ENCODE measurements at places on chromosomes 7 and 10. TPM values are rescaled to one million over a fixed set of nuclear protein-coding genes. Genes with fewer than 3 reads are reported as not detected.

Gene MUC3A
- not detected for total RNA-seq

DNA sequence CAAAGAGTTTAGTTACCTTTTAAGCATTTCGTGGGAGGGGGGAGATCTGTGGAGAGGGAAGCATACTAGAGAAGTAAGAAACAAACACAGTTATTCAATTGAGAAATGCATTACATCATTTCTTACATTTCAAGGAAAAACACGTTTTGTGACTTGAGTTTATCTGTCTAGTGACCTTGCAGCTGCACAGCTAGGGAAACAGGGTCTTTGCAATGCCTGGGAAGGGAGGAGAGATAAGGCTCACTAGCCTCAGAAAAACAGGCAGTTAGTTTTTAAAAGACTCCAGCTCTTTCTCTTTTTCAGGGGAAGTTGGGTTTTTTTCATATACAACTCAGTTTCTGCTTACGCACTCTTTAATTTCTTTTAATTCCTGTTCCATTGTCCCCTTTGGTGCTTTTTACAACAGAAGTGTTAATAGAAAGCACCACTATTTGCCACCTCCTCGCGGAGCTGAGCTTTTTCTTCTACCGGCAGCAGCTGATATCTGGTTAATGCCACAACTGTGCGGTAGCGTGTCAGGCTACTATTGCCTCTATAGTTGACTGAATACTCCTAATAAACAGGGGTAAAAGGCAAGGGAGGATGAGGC lies 5.6 kb downstream of the CYP3A43 start:
- H3K4me3 ChIP-seq: no peak overlapping the region
- no peaks in the 10 kb centered on the region for H3K36me3 ChIP-seq
- no peak overlapping the region for H3K27ac ChIP-seq
- peaks cover 10% of the 10 kb centered on the region for H3K4me1 ChIP-seq
- DNase-seq: no peak

DNA sequence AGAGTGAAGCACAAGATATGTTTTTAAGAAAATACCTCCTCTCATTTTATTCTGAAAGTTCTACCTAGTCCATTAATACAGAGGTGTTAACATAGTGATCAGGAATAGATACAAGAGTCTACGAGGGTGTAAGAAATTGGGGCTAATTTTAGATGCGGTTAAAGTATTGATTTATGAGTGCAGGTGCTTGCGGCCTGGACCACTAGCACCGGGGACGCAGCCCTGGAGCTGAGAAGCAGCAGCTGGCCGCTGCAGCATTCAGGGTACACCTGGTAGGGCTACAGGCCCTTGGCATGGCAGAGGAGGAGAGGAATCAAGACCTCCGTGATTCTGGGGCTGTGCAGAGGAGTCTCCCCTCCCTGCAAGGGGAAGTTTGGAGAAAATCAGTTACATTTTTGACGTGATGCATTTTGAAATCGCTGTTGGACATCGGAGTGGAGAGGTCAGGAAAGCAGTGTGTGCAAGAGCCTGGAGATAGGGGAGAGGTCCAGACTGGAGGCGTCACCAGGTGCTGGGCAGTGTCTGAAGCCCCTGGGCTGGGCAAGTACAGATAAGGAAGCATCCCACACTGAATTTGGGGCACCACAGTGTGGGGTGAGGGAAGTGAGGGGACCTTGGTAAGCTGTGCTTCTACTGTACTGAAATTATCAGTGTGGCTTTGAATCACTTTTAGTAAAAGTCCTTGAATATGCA lies 112.3 kb downstream of the VWC2 start:
- DNase-seq: no peak
- H3K27ac ChIP-seq: no peak overlapping the region
- no peak overlapping the region for H3K4me3 ChIP-seq
- no peaks in the 10 kb centered on the region for H3K4me1 ChIP-seq
- H3K27me3 ChIP-seq: peaks cover 6% of the 10 kb centered on the region

GRCh38 chr10:133318494-133319127 lies 9.9 kb downstream of the ZNF511 start:
- H3K27ac ChIP-seq: no peak overlapping the region
- peaks cover 9% of the 10 kb centered on the region for H3K4me1 ChIP-seq
- H3K4me3 ChIP-seq: peak overlapping the region; percentile 51
- peaks cover 10% of the 10 kb centered on the region for H3K27me3 ChIP-seq

DNA sequence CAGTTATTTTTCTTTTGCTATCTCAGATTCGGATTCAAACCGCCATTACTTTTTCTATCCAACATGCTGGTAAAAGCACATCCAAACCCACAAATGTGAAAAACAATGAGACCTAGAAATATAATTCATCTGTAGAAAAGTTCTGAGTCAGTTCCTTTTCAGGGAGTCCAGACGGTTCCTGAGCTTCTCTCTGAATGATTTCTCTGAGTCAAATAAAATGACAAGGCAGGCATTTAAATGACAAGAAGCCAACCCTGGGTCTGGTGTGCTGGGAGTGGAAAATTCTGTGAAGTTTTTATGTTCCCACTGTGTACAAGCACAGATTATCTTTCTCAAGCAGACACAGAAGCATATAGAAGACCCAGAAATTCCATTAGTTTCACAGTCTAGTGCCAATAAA lies 96.3 kb upstream of the ANKRD1 start:
- peaks cover 4% of the 10 kb centered on the region for H3K27me3 ChIP-seq
- no peak overlapping the region for H3K4me3 ChIP-seq
- H3K27ac ChIP-seq: no peak overlapping the region
- no peak for DNase-seq
